Stimulated activated CD4-positive, alpha-beta T cell treated with anti-CD3 and anti-CD28 coated beads, Interleukin-15, amount 100 ng/mL, for 48 hours (primary cell): ENCODE measurements at places on chromosomes 13 and 19.

DNA sequence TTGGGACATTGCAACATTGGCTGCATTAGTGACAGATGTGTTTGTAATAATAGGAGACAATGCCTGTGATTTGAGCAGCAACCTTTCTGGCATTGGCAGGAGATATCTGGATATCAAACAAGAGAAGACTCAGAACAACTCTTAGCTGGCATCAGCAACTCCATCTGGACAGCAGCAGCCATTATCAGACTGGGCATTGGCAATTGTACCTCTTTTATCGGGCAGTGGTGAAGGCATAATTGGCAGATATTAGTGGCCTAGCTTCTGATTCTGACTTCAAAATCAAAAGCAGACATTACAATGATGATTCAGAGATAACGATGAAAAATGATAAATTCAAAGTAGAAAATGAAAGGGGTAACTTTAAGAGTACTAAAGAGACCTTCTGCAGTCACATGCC, 1193.7 kb downstream of the EFNB2 start:
- no peak for DNase-seq

DNA sequence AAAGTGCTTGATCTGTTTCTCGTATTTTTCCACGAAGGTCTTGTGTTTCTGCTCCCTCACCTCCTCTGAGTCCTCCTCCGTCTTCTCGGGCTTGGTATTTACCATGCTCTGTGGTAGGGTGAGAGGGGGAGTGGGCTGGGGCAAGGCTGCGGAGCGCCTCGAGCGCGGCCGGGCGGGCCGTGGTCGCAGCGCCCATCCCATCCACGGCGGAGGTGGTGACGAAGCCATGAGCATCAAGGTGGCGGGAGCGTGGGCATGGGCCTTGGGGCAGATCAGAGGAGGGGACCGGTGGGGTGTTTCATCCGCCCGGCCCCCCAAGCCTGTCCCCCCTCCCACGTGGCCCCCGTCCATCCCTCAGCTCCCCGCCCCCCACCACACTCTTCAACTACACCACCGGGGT, 7.9 kb downstream of the CDC37 start:
- DNase-seq: no peak

DNA sequence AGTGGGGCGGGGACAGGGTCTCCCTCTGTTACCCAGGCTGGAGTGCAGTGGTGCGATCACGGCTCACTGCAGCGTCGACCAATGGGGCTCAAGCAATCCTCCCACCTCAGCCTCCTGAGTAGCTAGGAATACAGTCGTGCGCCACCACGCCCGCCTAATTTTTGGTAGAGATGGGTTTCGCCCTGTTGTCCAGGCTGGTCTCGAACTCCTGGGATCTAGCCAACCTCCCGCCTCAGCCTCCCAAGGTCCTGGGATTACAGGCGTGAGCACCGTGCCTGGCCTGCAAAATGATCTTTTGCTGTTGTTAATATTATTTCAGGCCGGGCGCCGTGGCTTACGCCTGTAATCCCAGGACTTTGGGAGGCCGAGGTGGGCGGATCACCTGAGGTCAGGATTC, 621 bp upstream of the TGDS start:
- DNase-seq: no peak

- no peak for DNase-seq
Observed at GRCh38 chr13:33259296-33259695, 26.3 kb downstream of the STARD13 start.

DNA sequence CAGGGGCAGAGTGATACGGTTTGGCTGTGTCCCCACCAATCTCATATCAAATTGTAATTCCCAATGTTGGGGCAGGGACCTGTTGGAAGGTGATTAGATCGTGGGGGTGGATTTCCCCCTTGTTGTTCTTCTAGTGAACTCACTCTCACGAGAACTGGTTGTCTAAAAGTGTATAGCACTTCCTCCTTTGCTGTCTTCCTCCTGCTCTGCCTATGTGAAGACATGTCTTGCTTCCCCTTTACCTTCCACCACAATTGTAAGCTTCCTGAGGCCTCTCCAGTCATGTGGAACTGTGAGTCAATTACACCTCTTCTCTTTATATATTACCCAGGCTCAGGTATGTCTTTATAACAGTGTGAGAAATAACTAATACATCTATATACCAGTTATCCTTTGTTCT, 706.4 kb upstream of the KLHL1 start:
- no peak for DNase-seq

DNA sequence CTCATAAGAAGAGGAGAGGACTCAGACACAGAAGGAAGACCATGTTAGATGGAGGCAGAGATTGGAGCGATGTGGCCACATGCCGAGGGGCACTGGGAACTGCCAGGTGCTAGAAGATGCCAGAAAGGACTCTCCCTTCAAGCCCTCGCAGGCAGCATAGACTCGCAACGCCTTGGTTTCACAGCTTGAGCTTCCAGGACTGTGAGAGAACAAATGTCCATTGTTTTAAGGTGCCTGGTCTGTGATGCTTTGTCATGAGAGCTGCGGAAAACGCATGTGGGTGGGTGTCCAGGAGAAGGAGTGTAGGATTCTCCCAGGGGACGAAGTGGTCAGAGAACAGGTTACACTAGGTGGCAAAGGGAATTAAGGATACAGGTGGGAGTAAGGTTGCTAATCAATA, 125.9 kb upstream of the USP29 start:
- DNase-seq: no peak

GRCh38 chr13:101967216-101967615, 434.6 kb downstream of the FGF14 start:
- DNase-seq: no peak

DNA sequence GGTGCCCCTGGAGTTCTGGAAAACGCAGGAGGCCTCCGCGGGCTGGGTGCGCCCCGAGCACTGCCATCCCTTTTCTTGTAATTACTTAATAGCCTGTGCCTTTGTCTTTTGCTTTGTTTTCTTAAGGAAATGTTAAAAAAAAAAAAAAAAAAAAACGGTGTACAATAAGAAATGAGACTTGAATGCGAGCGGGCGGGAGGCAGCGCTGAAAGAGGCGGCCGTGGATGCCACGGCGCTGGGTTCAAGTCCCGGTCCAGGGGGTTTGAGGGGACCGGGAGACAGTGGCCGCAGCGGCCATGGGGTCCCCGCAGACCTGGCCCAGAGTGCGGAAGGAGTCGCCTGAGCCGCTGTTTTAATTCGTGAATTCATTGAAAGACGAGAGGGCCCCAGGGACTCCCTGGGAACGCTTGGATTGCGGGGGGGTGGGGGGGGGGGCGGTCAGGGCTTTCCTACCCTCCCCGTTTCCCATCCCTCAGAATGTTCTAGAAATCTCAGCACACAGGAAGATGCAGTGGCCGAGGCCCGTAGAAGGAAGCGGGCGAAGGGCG, 349.2 kb upstream of the ARGLU1 start:
- no peak for DNase-seq
